ENCODE measurements at places on chromosomes 11 and 22.

- DNase-seq, result no peak
Measured at GRCh38 chr11:115144914-115145313, 359.3 kb downstream of the CADM1 start.

GRCh38 chr11:68090706-68091105 is 30.5 kb downstream of the CHKA start:
- DNase-seq, result no peak

- DNase-seq, result no peak
Measured at GRCh38 chr11:94926698-94927237, 46.6 kb downstream of the CWC15 start.

DNA sequence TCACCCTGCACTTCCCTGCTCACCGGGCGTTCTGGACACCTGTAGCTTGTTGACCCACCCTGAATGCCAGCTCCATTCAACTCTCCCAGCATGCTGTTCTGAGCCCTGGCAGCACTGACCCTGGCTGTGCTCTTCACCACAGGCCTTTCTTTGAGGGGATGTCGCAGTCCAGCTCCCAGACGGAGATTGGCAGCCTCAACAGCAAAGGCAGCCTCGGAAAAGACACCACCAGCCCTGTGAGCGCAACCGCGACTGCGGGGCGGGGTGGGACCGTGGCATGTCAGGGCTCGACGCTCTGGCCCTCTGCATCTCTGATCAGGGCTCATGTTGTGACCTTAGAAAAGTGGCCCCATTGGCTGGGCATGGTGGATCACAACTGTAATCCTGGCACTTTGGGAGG is 47.4 kb upstream of the RAB1B start:
- no peak for DNase-seq

DNA sequence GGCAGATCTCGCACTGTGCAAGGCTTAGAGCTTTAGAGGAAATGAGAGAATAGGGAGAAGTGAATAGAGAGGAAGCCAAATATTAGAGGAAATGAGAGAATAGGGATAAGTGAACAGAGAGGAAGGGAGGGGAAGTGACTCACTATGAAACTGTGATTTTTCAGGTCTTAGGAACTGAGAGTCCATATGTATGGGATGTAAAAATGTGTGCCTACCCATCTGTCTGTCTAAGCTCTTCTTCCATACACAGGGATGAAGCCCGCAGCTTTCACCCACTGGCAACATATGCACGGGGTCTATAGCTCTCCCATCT is 6.4 kb upstream of the CCDC86 start:
- no peak for DNase-seq

GRCh38 chr22:43136801-43137200 is 6.4 kb downstream of the MCAT start:
- DNase-seq, result no peak

DNA sequence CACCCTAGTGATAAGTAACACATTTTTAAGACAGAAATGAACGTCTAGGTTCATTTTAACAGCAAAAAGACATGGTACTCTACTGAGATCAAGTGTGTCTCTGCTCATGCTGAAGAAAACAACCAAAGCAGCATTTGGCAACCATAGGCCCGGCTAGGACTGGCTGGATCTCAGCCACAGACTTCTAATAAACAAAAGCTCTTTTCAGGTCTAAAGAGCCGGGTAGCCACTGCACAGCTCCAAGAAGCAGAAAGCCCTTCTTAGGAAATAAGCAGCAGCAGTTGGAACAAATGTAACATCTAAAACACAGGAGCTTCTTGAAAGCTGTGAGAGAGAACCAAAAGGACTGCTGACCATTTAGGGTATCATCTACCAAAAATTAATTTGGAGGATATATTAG is 37.6 kb downstream of the PITPNB start:
- DNase-seq, result peak; percentile 47

- no peak for DNase-seq
Measured at GRCh38 chr22:44384563-44385295, 72.0 kb upstream of the SHISAL1 start.

DNA sequence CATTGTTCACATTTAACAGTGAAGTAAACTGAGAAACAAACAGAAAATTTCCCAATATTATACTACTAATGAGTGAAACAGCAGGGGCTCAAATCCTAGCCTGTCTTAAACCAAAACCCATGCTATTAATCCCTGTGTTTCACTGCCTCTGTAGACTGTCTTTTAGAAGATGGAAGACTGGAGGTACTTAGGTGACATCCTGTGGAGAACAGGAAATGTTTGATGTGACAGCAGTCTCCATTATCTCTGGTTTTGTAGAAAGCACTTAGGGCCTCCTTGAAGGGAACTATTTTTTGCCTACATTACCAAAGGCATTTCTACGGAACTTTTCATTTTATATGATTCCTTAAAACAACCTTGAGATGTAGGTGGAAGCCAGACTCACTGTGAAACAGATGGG is 288.1 kb upstream of the SORL1-AS1 start:
- no peak for DNase-seq

- DNase-seq, result peak; percentile 55
Measured at GRCh38 chr11:43825217-43825816, 55.3 kb upstream of the ALKBH3 start.

GRCh38 chr22:16956290-16956689 is 51.7 kb downstream of the GAB4 start:
- no peak for DNase-seq

DNA sequence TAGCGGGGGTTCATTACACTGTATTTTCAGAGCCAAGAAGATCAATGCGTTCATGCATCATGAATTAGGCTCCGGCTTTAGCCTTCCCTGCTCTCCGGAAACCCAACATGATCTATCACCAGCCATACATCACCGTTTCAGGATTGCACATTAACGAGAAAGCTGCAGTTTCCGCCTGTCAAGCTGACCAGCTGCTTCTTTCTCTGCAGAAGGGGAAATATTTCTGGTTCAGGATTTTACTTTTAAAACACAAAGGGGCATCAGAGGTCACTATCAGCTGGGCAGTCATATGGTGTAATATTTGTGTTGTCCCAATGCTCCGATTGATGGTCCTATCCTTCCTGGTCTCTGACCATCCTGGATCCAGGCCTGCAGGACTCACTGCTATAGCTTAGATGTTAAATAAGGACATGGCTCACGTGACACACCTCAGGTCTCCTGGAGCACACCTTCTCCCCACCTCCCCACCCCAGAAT is 21.4 kb upstream of the CADM1 start:
- no peak for DNase-seq

DNA sequence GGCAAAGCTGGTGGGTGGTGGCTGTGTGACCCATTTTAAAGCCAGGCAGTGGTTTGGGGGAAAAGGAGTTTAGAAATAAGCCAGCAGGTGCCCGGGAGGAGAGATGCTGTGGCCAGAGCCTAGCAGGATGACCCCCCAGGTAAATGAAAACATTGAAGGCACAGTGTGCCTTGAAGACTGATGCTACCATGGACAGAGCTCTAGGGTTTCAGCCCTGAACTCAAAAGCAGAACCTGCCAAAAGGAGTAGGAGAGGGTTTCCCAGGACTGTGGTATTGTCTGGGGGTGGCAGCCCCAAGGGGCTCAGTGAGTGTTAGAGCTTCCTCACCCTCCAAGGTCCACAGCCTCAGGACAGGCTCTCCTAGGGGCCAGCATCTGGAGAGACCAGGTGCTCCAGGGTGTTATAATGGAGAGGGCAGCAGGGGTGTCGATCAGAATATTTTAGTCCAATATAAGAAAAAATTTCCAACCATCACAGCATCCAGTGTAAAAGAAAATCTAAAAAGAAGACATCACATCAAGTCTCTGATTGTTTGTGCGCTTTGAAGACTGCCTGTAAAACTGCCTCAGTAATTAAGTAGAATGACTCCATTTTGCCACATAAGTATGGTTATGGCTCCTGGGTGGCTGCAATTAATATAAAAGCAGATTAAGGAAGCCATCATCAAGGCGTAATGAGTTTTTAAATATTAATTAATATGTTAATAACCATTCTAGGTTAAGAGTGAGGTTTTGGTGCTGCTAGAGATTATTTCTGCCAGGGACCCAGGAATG is 88.6 kb upstream of the LMO1 start:
- no peak for DNase-seq

GRCh38 chr22:49767355-49768062 is 60.2 kb downstream of the BRD1 start:
- peak; percentile 69 for DNase-seq

All from neural progenitor cell (in vitro differentiated cells).